ENCODE measurements at places on chromosomes 2 and 18.

GRCh38 chr2:118103951-118104940 is 16.0 kb downstream of the INSIG2 start:
- DNase-seq = no peak

GRCh38 chr2:237996021-237996593 is 29.3 kb downstream of the UBE2F start:
- no peak for DNase-seq

GRCh38 chr2:217636578-217636977 is 366.2 kb downstream of the TNS1 start:
- no peak for DNase-seq

GRCh38 chr18:48917579-48918517 is 32.9 kb downstream of the SMAD7 start:
- DNase-seq = no peak

GRCh38 chr2:127053731-127054603 is 53.0 kb downstream of the BIN1 start:
- no peak for DNase-seq

- no peak for DNase-seq
Measured at GRCh38 chr2:54524226-54524991, 68.3 kb downstream of the SPTBN1 start.

- no peak for DNase-seq
Measured at GRCh38 chr2:20242727-20243377, 17.9 kb upstream of the SDC1 start.

DNA sequence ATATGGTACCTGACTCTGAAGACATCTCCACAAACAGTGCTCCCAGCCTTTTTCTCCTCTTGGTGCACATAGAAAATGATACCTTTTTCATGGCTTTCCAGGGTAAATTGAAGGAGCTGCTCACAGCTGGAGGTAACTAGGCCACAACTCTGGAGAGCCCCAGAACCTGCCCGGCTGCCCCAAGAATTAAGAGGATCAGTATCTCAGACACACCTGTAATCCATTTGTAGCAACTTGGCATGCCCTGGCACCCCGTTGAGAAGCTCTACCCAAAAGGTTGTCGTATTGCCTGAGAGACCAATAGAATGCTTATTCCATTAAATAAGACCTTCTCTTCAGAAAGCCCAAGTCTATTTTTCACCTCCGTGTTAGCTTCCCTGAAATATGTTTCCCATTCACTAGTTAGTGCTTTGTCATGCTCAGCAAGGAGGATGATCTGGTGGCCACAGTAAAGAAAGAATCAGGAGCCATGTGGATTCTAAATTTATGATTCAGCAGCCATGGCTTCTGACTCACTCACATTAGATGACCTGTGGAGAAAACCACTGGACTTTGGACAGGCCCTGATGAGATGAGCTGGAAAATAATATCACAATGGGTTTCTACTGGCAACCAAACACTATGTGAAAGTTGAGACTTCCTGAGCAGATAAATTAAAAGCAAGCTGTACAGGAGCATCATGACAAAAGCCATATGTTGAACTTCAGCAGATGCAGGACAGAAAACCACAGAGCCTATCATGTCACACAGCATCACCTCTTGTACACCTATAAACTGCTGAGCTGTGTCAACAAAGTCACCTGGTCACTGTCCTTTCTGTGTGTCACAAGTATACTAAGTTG is 253.3 kb upstream of the OSR1 start:
- no peak for DNase-seq

GRCh38 chr2:191617575-191617974 is 60.4 kb upstream of the NABP1 start:
- no peak for DNase-seq

DNA sequence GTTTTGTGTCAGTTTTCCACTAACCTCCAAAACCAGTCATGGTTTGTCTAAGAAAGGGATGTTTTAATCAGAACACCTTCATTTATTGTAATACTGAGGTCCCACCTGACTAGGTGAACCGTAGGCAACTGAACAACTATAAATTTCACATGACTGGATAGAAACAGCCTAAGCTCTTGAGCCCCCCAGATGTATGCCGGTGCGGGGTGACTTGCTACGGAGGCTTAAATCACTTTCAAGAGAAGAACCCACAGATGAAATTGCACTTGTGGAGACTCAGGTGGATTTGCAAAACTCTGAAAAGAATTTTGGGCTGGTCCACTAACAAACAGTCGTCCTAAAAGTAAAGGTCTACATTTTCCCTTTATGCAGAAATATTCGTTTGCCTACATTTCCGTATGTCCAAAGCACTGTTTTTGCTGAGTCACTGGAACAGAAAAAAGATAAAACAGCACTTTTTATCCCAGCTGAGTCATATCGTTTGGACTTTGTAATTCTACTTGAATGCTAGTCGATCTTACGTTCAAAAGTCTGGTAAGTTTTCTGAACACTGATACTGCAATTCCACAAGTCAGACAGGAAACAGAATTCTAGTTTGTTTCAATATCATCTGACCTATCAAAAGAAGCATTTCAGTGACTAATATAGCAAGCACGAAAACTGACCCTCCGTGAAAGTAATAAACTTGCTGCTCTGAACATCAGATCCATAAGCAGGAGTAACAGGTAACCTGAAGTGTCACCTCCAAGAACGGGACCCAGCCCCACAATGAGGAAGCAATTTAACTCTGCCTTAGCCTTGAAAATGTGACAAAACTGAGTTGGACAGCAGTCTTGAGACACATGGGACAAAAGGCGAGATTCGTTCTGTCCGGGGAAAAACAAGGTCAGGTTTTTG is 18.1 kb downstream of the ZNF516 start:
- DNase-seq = no peak

GRCh38 chr2:8568543-8569302 is 113.1 kb upstream of the ID2 start:
- DNase-seq = no peak

DNA sequence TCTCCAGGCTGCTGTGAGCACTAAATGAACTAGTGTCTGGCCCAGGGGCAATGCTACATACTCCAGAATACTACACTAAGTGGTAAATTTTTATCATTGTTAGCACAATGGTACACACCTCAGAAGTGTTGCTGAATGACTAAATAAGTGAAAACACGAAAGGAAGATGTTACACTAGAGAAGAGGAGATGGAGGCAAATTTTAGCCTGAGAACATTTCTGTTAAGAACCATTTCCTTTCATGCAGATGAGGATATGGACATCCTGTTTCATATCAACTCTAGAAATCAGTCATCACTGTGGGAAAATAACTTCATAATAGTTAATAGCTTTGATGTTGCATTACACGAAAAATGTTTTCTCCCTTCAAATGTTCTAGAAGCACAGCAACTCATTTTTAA is 117.6 kb upstream of the STK17B start:
- no peak for DNase-seq

- DNase-seq = peak; percentile 37
Measured at GRCh38 chr18:907115-907884, 2.6 kb downstream of the ADCYAP1 start.

- no peak for DNase-seq
Measured at GRCh38 chr2:198973181-198973580, 484.6 kb downstream of the SATB2 start.

DNA sequence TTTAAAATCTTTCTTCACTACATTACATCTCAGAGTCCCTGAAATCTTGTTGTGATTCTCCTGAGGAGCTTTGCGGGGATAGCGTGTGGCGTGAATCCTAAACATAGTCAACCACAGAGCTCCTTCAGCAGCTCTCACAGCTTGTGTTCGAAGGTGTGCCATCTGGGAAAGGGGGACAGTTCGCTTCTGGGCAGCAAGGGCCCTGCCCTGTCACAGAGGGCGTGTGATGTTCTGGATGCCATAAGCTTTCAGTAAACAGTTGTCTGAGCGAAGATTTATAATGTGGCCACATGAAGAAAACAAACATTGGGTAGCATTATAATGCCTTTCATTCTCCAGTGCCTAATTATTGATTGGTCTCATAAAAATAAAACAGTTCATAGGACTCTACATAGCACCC is 172.5 kb downstream of the MYO1B start:
- no peak for DNase-seq

GRCh38 chr18:36212301-36213171 is 25.2 kb downstream of the MOCOS start:
- DNase-seq = no peak

GRCh38 chr2:196592911-196593881 is 46.3 kb upstream of the CCDC150 start:
- DNase-seq = peak; percentile 68

GRCh38 chr2:196941398-196942078 is 15.0 kb upstream of the PGAP1 start:
- DNase-seq = no peak

Data from WERI-Rb-1 (cell line).